Thoracic aorta (tissue), 2 donors: ENCODE measurements at places on chromosomes 1 and 21. TPM values are rescaled to one million over a fixed set of nuclear protein-coding genes. Genes with fewer than 3 reads are reported as not detected.
A peak's percentile ranks its signal among the peaks of the same experiment; 100 is the strongest.

DNA sequence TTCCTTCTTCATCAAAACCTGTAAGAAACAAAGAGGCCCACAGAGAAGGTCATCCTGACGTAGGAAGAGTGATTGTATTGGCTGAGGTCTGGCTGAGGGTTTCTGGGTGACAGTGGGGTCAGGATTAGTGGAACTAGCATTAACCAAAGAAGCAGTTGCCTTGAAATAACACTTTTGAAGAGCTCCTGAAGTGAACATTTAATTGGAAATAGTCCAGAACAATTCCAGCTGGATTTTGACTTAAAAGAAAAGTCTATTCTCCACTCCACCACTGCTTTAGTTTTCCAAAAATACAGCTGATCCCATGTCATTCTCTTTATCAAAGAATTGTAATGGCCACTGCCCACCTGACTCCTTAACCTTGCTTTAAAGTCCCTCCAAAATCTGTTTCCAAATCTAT, 27.7 kb downstream of the CASQ2 start:
- no peak for DNase-seq
- H3K27me3 ChIP-seq: no peaks in the 10 kb centered on the region
- no peaks in the 10 kb centered on the region for H3K36me3 ChIP-seq

GRCh38 chr1:75614399-75614756, 3.5 kb upstream of the SLC44A5 start:
- H3K4me3 ChIP-seq: peak overlapping the region; percentile 78
- no peak overlapping the region for H3K27ac ChIP-seq
- no peaks in the 10 kb centered on the region for H3K36me3 ChIP-seq
- no peaks in the 10 kb centered on the region for H3K27me3 ChIP-seq
- no peak for DNase-seq

GRCh38 chr1:156809711-156810366, 6.8 kb downstream of the SH2D2A start:
- H3K27ac ChIP-seq: no peak overlapping the region
- H3K36me3 ChIP-seq: no peaks in the 10 kb centered on the region
- no peak for DNase-seq

- peaks cover 25% of the 10 kb centered on the region for H3K36me3 ChIP-seq
- DNase-seq: no peak
- no peak overlapping the region for H3K27ac ChIP-seq
- H3K4me1 ChIP-seq: peaks cover 9% of the 10 kb centered on the region
- no peaks in the 10 kb centered on the region for H3K27me3 ChIP-seq
- no peak overlapping the region for H3K4me3 ChIP-seq
Measured at GRCh38 chr1:204145033-204145504, 6.8 kb downstream of the ETNK2 start.

- peaks cover 57% of the 10 kb centered on the region for H3K4me1 ChIP-seq
- no peak for DNase-seq
- no peaks in the 10 kb centered on the region for H3K27me3 ChIP-seq
- peak overlapping the region; percentile 95 for H3K27ac ChIP-seq
- H3K36me3 ChIP-seq: no peaks in the 10 kb centered on the region
Measured at GRCh38 chr1:24020470-24020869, 40.3 kb upstream of the SRSF10 start.

- H3K4me3 ChIP-seq: no peak overlapping the region
- H3K4me1 ChIP-seq: no peaks in the 10 kb centered on the region
- H3K27me3 ChIP-seq: no peaks in the 10 kb centered on the region
- H3K27ac ChIP-seq: no peak overlapping the region
- DNase-seq: no peak
- no peaks in the 10 kb centered on the region for H3K36me3 ChIP-seq
Measured at GRCh38 chr1:161076410-161076809, 6.7 kb upstream of the ARHGAP30 start.

- H3K4me3 ChIP-seq: no peak overlapping the region
- DNase-seq: no peak
- no peaks in the 10 kb centered on the region for H3K36me3 ChIP-seq
- no peaks in the 10 kb centered on the region for H3K27me3 ChIP-seq
- H3K27ac ChIP-seq: no peak overlapping the region
Measured at GRCh38 chr1:97396463-97396862, 524.4 kb downstream of the DPYD start.

DNA sequence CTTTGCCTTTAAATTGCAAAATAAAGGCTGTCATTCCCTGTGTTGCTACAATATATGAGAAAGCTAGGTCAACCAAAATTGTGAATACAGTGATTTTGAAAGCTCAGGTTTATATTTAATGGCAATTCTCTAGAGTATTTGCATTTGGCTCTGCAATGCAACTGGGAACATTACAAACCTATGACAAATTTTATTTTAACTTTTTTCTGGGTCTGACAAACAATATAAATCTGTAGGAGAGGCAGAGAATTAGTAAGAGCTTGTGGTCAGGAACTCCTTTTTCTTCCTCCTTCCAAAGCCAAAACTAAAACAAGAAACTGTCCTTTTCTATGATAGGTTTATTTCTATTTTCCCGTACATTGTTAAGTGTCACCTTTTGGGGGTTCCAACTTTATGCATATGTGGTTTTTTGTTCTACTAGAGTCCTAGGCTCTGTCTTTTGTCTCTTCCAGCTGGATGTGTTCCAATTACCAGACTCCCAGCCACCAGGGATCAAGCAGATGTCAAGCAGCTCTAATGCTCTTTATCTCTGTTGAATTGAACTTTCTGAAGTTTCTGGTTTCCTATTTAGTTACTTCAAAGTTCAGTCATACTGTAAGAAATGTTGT, 106.9 kb downstream of the ASH1L start:
- H3K27ac ChIP-seq: no peak overlapping the region
- no peak for DNase-seq
- no peaks in the 10 kb centered on the region for H3K36me3 ChIP-seq
- no peak overlapping the region for H3K4me3 ChIP-seq
- peaks cover 16% of the 10 kb centered on the region for H3K4me1 ChIP-seq
- H3K27me3 ChIP-seq: no peaks in the 10 kb centered on the region

DNA sequence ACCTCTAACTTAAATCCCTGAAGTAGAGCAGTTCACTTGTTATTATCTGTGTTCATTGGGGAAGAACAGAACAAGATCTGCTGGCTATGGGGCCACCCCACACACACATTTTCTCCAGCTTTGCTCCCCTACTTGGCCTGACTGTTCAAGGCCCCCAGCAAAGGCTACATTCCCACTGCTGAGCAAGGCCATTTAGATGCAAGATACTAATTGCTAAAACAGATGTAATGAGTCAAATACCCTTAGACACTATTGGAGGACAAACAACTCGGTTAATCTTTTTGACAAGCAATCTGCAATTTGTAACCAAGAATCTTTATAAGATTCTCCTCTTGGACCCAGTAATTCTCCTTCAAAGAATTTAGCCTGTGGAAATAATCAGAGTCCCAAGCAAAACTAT, 67.7 kb downstream of the NAV1 start:
- DNase-seq: no peak
- no peak overlapping the region for H3K4me3 ChIP-seq
- no peaks in the 10 kb centered on the region for H3K36me3 ChIP-seq
- H3K27ac ChIP-seq: no peak overlapping the region

DNA sequence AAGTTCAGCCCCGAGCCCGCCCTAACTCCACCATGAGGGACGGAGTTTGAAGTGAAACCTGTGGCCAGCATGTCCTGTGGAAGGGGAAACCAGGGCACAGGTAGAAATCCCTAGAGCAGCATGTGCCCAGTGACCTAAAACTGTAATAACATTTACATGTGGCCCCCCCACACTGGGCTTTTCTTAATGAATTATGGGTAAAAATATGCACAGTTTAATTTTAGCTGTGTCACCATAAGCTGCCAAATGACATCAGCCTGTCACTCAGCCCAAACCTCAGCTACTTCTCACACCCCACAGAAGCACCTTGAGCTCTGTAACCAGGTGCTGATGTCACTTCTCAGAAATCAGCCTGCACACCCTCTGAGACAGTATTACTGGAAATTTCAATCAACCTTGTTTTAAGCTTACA, 50.0 kb upstream of the SLC19A1 start:
- H3K27me3 ChIP-seq: no peaks in the 10 kb centered on the region
- DNase-seq: no peak
- H3K27ac ChIP-seq: no peak overlapping the region
- H3K4me3 ChIP-seq: no peak overlapping the region

DNA sequence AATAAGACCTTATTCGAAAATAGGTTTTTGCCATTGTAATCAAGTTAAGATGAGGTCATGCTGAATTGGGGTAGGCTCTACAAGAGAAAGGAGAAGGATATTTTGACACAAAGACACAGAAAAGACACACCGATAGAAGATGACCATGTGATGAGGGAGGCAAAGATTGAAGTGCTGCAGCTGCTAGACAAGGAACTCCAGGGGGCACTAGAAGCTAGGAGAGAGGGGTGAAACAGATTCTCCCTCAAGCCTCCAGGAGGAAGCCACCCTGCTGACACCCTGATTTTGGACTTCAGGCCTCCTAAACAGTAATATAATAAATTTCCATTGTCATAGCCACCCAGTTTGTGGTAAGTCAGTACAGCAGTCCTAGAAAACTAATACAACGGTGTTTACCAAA, 506.8 kb upstream of the CAMK1G start:
- H3K27me3 ChIP-seq: no peaks in the 10 kb centered on the region
- H3K36me3 ChIP-seq: no peaks in the 10 kb centered on the region
- DNase-seq: no peak

- no peaks in the 10 kb centered on the region for H3K36me3 ChIP-seq
- H3K4me1 ChIP-seq: no peaks in the 10 kb centered on the region
- H3K27me3 ChIP-seq: no peaks in the 10 kb centered on the region
- H3K27ac ChIP-seq: no peak overlapping the region
- DNase-seq: no peak
Measured at GRCh38 chr1:30382496-30382895, 340.9 kb downstream of the MATN1 start.

GRCh38 chr1:188089461-188089860, 1260.7 kb downstream of the PLA2G4A start:
- H3K27ac ChIP-seq: no peak overlapping the region
- DNase-seq: no peak
- no peaks in the 10 kb centered on the region for H3K36me3 ChIP-seq
- H3K4me1 ChIP-seq: no peaks in the 10 kb centered on the region

- no peak overlapping the region for H3K27ac ChIP-seq
- peaks cover 8% of the 10 kb centered on the region for H3K4me1 ChIP-seq
- H3K36me3 ChIP-seq: no peaks in the 10 kb centered on the region
- H3K4me3 ChIP-seq: no peak overlapping the region
- H3K27me3 ChIP-seq: no peaks in the 10 kb centered on the region
Measured at GRCh38 chr1:53390261-53390660, 62.4 kb upstream of the LRP8 start.

GRCh38 chr1:16244650-16245285, 7.8 kb upstream of the CPLANE2 start:
- no peak overlapping the region for H3K4me3 ChIP-seq
- peak overlapping the region; percentile 48 for H3K27ac ChIP-seq
- no peak for DNase-seq
- H3K27me3 ChIP-seq: no peaks in the 10 kb centered on the region

- DNase-seq: no peak
- H3K27me3 ChIP-seq: no peaks in the 10 kb centered on the region
- no peaks in the 10 kb centered on the region for H3K36me3 ChIP-seq
Measured at GRCh38 chr1:81512252-81513003, 288.3 kb upstream of the ADGRL2 start.

DNA sequence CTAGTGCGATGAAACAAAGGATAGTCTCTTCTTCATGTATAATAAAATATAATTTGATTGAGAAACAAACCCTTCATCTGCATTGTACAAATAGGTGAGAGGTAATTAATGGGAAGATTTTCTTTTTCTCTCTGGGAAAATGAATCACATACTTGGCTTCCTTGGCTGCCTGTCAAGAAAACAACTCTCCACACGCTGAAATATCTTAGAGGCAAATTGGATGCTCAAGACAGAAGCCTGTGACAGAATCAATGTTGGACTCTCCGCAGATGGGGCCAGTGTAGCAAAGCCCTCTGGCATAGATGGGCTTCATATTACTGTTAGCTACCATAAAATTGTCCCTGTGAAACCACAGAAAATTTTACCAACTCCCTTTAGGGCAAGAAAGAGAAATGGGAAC, 186.6 kb downstream of the GRIK1 start:
- H3K36me3 ChIP-seq: no peaks in the 10 kb centered on the region
- no peak for DNase-seq
- H3K4me1 ChIP-seq: no peaks in the 10 kb centered on the region
- no peak overlapping the region for H3K27ac ChIP-seq
- H3K27me3 ChIP-seq: no peaks in the 10 kb centered on the region

DNA sequence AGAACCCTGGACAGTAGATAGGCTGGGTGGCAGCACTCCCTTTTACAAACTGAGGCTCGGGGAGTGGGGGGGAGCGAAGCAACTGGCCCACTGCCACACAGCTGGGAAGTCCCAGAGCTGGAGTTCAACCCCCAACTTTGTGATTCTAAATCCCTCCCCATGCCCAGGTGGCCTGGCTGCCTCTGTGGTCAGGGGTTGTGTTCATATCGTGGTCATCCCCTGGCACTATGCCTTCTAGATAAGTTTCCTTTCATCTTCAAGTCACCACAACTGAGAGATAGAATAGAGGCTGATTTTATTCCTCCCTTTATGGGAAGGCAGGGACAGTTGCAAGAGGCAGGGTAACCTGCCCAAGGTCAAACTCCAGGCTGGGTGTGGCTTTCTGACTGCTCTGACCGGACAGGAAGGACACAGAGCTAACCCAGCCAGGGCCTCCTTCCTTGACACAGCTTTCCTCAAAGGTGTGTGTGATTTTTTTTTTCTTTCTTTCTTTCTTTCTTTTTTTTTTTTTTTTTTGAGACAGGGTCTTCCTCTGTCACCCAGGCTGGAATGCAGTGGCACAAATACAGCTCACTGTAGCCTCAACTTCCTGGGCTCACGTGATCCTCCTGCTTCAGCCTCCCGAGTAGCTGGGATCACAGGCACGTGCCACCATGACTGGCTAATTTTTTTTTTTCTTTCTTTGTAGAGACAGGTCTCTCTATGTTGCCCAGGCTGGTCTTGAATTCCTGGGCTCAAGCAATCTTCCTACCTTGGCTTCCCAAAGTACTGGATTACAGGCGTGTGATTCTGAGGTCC, 18.4 kb upstream of the TNFRSF1B start:
- no peak overlapping the region for H3K4me3 ChIP-seq
- peaks cover 8% of the 10 kb centered on the region for H3K4me1 ChIP-seq
- no peaks in the 10 kb centered on the region for H3K36me3 ChIP-seq
- H3K27me3 ChIP-seq: no peaks in the 10 kb centered on the region

Gene ANKRD45
- total RNA-seq: not detected

Gene ASAP3
- 50.4 TPM for total RNA-seq

Gene AMY1C
- total RNA-seq: not detected

Gene MX2
- total RNA-seq: 22.9 TPM

Gene CD48
- total RNA-seq: 9.9 TPM

Gene S100A5
- total RNA-seq: not detected

Gene TMPRSS15
- not detected for total RNA-seq

Gene ZNF683
- not detected for total RNA-seq
